ENCODE measurements at places on chromosomes 6 and 20.

- DNase-seq = no peak
Observed at GRCh38 chr6:43891072-43891870, 121.3 kb downstream of the VEGFA start.

DNA sequence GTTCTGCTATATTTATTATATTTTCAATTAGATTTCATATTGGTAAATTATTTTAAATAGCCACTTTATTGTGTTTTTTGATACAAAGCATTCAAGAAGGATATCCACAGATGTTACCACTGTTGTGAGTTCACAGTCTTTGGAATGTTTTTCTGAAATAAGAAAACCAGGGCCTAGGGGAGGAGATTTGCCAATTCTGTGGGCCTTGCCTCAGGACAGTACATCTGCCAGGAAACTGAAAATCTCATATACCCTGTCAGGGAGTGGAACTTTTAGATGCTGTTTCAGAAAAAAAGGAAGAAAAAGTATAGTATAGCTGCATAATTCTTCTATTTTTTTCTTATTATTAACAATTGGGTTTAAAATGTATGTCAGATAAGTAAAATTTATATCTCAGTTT, 995.9 kb upstream of the ADGRB3 start:
- DNase-seq = no peak

- no peak for DNase-seq
Observed at GRCh38 chr6:153167061-153167891, 36.2 kb upstream of the RGS17 start.

DNA sequence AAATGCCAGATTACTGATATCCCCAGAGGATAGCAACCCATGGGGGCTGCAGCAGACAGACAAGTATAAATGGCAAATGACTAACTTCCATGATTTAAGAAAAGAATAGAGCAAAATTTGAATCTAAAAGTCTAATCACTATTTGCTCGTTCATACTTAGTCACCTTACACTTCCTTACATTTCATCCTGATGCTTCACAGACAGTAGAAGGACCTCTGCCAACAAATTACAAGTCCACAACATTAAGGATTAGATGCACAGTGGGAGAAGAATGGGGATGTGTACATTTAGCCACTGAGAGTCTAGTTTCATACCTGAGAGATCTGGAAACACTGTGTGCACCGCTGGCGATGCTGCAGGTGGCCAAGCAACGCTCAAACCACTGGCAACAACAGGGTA, 72.4 kb downstream of the FYN start:
- no peak for DNase-seq

GRCh38 chr20:63093966-63094766, 87.4 kb upstream of the BHLHE23 start:
- no peak for DNase-seq

DNA sequence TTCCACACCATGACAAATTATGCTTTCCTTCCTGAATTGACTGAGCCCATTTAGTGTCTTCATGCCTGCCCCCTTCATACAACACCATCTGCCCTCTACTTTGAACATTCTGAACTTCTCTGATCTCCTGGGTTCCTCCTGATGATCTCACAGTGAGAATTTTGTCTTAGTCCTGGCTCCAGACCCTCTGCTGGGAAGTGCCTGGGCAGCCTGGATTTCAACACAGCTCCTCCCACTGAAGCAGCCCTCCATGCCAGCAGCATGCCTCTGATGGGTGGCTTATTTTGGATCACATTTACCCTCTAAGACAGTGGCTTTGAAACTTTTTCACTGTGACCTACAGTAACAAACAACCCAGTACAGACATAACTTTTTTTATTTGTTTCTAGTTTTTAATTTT, 41.5 kb downstream of the DSE start:
- DNase-seq = no peak

DNA sequence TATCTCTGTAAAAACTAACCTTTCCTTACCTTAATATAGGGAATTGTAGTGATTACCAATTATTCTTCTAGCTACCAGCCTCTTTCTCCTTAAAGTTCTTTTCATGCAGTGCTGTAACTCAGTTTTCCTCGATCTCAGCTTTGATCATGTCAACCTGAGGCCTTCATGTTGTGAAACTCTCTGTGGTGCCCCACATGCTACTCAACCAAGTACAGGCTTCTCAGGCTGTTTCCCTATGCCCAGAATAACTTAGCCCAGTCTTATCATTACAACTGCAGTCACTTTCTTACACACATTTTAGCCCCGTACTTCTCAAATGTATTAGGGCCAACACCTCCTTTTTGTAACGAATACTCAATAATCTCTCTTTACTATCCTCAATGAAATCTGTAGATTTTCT, 90.1 kb upstream of the SUPT3H start:
- DNase-seq = no peak

GRCh38 chr6:121055572-121056163, 278.6 kb downstream of the TBC1D32 start:
- no peak for DNase-seq

DNA sequence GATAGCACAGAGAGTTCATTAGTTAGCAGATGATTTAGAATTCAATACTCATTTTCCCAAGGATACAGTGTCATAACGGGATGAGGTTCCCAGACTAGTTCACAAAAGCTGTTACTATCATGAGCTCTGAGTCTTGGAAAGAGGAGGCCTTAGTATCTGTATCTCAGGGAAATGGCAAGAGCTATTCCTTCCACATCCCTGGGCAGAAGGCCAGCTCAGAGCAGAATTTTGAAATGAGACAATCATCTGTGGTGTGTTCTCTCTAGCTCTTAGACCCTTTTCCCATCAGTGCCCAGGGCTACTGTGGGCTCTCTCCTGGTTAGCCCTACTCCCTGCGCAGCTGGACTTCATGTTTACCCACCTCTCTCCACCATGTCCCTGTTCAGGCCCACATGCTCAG, 64.5 kb downstream of the JAG1 start:
- DNase-seq = no peak

DNA sequence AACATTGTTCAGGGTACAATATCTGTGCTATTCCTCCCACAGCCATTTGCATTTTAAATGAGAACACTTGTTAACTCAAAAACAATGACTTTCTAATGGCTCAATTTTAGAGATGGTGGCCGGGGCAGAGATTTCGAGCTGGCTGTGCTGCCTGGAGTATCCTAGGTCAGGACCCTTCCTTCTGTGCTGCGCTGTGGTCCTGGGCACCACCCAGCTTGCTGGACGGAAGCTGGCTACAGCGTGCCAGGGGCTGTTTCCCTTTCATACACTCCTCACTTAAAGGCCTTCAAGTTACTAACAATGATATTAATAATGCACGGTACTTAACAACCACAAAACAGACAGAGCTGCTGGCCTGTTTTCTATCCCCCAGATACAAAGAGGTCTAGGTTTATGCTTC, 194.4 kb upstream of the CST7 start:
- DNase-seq = no peak

DNA sequence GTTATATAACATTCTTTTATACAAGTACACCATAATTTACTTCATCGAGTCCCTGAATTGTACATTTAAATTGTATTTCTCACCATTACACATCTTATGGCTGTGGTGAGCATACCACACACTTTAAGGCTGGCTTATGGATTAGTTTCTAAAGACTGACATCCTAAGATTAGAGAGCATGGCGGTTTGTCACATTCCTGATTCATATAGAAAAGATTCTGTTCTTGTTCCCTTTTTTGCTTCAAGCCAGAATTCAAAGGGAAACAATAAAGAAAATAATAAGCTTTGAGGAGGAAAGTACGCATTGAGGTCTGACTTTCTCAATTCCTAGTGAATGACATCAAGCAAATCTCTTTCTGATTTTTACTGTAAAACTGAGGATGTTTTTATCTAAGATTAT, 2.5 kb downstream of the BTN1A1 start:
- no peak for DNase-seq

DNA sequence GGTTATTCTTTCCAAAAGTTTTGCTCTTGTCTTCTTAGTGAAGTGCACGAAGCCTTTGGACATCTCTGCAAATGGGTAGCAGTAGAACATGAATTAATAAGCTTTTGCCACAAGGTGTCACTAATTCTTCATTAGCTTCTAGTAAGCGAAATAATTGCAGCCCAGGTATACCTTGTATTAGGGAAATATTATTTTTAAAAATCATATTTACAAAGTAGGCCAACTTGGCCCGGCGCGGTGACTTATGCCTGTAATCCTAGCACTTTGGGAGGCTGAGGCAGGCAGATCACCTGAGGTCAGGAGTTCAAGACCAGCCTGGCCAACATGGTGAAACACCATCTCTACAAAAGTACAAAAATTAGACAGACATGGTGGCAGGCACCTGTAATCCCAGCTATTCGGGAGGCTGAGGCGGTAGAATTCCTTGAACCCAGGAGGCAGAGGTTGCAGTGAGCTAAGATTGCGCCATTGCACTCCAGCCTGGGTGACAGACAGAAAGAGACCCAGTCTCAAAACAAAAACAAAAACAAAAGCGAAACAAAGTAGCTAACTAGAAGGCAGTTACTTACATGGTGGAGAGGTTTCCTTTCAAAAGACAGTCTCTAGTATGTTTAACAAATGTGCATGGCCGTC, 8.8 kb upstream of the RSPH3 start:
- DNase-seq = no peak

- no peak for DNase-seq
Observed at GRCh38 chr6:137265561-137266308, 46.5 kb upstream of the IFNGR1 start.

- no peak for DNase-seq
Observed at GRCh38 chr6:155444120-155444917, 11.3 kb downstream of the NOX3 start.

DNA sequence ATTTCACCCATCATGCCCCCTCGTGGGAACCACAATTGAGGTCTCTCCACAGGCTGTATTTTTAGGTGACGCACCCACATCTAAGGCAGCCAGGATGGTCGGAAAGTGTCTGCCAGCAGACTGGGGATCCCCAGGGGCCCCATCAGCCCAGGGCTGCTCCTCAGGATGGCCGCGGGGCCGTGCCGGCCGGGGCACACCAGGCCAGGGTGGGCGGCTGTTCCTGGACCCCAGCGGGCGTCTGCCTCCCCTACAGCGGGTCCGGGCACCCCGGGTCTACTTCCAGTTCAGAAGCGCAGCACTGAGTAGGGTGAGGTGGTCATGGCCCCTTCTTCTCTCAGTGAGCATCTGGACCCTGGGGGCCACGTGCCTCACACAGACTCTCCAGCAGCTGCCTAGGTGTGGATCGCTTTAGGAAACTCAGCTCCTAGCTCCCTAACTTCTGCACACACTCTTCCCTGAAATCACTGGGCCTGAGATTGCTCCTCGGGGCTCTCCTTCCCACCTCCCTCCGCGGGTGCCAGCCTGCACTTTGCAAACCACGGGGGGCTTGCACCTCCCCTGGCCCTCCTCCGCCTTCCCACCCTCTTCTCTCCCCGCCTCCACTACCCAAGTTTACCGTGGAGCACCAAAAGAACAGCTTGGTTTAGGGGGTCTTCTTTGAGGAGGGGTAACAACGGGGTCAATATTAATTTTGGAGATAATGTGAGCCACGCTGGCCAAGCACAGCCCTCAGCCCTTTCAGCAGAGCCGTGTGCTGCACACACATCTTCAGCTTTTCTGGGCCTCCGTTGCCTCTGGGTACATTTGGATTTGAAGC, 14.2 kb upstream of the FOXC1 start:
- DNase-seq = no peak

- DNase-seq = no peak
Observed at GRCh38 chr6:15073883-15074465, 171.9 kb upstream of the JARID2 start.

- no peak for DNase-seq
Observed at GRCh38 chr20:37411408-37412219, 65.7 kb downstream of the SRC start.
